ENCODE measurements at places on chromosomes 16 and 17. TPM values are rescaled to one million over a fixed set of nuclear protein-coding genes. Genes with fewer than 3 reads are reported as not detected.

- no peak for DNase-seq
Observed at GRCh38 chr16:57382535-57383275, 10.4 kb downstream of the CX3CL1 start.

DNA sequence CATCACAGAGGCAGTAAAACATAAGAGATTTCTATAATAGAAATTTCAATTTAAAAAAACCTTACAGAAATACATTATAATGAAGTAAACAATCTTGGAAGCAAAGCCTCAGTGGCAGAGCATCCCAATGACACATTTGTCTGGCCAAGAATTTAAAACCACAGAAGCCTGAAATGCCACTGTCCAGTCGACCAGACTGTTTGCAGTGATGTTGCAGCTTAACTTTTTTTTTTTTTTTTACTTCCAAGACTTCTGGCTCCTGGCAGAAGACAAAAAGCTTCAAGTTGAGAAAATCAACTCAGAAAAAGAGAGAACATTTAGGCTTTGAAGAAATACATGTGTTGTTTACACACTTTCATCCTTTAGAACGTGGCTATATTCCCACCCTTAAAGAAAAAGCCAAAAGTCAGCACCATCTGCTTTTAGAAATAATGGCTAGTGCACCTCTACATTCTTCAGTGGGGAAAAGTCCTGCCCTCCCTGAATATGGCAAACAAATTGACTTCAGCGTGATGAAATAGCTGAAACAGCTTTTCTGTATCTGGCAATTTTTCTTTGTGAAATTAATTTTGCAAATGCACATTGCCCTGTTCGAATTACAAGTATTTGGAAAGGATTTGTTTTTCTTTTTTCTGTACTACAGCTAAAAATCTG lies 205.5 kb upstream of the MON1B start:
- no peak for DNase-seq

- no peak for DNase-seq
Observed at GRCh38 chr17:31513731-31514427, 122.4 kb downstream of the RAB11FIP4 start.

GRCh38 chr16:19967561-19967960 lies 82.9 kb upstream of the GPRC5B start:
- DNase-seq = no peak

GRCh38 chr17:58614859-58615459 lies 76.9 kb downstream of the TEX14 start:
- DNase-seq = no peak

The MTSS2 gene
- total RNA-seq = 78.7 TPM

The MEIOB gene
- total RNA-seq = not detected

The NDUFAF8 gene
- total RNA-seq = 95.0 TPM
